ENCODE measurements at places on chromosomes 1 and 21.

DNA sequence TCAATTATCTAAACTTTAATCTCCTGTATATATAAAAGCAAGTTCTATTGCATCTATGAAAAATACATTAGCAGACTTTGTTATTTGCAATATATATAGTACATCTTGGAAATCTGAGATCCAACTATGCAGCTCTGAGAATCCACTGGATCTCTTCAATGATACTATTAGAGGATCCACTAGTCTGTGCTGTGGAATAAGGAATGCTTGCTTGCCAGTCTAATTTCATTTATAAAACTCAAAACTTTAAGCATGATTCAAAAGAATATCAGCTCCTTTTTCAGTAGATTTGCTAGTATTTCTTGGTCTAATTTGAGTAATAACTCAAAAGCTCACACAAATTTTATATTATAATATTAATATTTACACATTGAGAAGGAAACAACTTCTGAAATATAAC is 115.1 kb downstream of the SPATA6 start:
- DNase-seq, result no peak

- no peak for DNase-seq
These were observed 5.9 kb upstream of the SLC6A17 start for GRCh38 chr1:110144366-110144765.

DNA sequence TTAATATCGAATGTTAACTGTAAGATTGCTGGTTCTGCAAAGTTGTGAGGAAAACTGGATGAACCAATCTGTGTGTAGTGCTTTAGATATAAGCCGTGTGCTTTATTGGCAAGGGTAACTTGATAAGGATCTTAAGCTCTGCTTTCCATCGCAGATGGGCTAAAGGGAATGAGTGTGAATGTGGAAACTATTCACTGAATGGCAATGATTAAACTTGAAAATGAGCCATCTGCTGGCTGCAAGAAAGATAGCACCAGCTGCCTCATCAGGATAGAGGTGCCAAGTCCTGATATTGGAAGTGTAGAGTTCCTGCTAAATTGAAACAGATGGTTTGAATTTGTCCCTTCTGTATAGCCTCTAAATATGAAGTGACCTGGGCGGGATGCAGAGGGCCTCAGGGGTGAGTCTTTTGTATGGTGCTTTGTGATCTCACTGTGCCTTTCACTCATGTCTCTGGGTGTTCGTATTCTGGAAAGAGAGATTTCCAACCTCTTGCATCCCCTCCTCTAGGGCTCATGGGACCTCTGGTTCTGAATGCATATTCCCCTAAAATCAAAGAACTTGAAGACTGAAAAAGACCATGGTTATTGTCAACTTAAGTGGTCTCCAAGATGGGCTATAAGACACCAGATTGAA is 9.2 kb downstream of the FCRL3 start:
- no peak for DNase-seq

- DNase-seq, result no peak
These were observed 50.9 kb downstream of the PCNT start for GRCh38 chr21:46374761-46375389.
